Stimulated activated CD4-positive, alpha-beta T cell treated with anti-CD3 and anti-CD28 coated beads, Interleukin-4, amount 100 ng/mL, for 24 hours (primary cell): ENCODE measurements at places on chromosomes 16 and 17.

- DNase-seq, result no peak
Measured at GRCh38 chr17:34622862-34623623, 43.7 kb downstream of the TMEM132E start.

DNA sequence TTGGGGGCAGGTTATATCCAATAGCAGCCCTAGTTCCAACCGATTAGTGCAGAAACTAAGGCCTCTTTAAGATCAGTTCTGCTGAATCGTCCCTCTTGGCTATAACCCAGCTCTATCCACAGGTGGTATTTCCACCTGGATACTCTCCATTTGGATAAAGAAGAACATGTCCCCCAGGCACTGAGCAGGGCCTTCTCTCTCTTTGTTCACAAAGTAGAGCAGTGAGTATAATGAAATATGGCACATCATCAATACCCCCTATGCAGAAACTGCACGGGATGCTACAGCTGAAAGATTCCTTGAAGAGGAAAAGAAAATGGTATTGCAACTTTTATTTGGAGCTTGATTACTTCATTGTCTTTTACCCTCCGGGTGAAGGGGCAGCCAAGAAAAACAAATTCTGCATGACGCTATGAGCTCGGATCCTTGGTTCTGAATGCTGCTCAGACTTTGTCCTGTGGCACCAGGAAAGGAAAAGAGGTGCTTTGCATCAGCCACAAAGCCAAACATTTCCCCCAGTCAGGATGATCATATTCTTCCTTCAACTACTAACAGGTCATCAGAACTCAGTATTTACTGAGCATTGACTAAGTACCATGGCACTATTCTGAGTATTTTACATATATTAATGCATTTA, 399.7 kb downstream of the NPIPA8 start:
- no peak for DNase-seq

GRCh38 chr17:67746704-67747571, 29.2 kb downstream of the NOL11 start:
- no peak for DNase-seq

DNA sequence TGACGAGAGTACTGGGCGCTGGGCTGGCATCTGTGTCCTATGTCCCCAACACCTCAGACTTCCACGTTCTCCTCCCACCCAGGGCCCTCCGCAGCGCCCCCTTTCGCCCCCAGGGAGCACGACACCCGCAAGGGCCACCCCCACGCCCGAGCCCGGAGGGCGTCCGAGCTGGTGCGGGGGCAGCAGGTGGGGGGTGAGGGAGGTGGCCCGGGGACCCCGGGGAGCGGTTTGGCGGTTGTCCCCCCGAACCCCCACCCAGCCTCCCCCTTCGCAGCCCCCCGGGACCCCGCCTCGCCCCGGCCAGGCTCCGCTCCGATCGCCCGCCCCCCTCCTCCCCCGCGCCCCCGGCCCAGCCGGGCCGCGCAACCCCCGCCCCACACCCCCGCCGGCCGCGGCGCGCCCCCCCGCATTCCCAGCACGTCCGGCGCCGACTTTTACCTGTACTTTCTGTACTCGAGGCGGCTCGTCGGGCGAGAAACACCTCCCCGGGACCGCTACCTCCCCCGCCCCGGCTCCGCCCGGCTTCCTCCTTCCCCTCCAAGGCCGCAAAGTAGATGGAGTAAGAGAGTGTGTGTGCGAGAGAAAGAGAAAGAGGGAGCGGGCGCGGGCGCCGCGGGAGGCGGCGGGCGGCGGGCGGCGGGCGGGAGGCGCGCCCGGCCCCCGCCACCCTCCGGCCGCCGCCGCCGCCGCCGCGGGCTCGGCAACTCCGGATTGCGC, 901 bp downstream of the CDYL2 start:
- peak; percentile 49 for DNase-seq

DNA sequence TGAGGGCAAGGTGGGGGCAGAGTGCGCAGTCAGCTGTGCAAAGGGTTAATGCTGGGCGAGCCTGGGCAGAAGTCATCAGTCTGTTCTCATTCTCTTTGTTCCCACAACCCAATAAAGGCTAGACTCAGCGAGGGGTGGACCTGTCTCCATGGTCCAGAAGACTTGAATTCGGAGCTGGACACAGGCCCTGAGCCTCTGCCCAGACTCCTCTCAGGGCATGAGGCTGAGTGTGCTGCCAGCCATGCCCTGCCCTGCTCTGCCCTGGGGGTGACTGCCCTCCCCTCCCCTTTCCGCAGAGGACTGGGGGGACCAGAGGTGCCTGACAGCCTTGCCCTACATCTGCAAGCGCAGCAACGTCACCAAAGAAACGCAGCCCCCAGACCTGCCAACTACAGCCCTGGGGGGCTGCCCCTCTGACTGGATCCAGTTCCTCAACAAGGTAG, 54.5 kb downstream of the MRC2 start:
- no peak for DNase-seq
